ENCODE measurements at places on chromosomes 2 and 18.

DNA sequence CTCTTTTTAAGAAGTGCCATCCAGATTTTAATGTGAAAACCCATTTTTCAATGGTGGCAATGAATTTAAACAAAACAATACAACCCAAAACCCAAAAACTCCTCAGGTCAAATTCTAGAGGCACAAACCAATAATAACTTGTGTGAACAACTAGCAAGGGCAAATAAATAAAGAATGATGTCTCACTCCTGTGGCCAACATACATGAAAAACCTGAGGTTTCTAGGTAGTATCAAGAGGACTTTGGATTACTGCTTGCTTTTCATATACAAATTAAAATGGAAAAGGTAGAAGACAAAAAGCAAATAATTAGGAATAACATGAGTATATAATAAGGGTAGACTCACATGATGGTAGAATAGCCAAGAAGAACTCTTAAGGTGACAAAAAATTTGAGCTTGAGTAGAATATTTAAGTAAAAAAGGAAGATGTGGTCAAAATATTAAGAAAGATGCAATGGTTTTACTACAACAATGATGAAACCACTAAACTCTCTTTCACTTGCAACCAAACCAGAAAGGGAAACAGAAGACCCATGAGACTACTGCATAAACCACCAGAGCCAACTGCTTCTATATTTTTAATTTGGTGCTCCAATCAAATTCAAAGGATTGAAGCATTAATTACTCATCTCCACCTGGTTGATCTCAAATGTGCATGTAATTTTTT lies 53.5 kb downstream of the DARS1 start:
- DNase-seq = peak; percentile 46

- DNase-seq = peak; percentile 57
These were observed 1.0 kb upstream of the HDAC4 start for GRCh38 chr2:239401881-239402233.

GRCh38 chr18:50428531-50429206 lies 53.8 kb downstream of the SKA1 start:
- no peak for DNase-seq

GRCh38 chr2:218820746-218821369 lies 10.7 kb downstream of the PRKAG3 start:
- DNase-seq = no peak

GRCh38 chr2:174328961-174329715 lies 5.6 kb upstream of the SP9 start:
- no peak for DNase-seq

GRCh38 chr18:3405713-3406112 lies 44.3 kb upstream of the TGIF1 start:
- peak; percentile 36 for DNase-seq

GRCh38 chr2:230644356-230644935 lies 68.2 kb upstream of the CAB39 start:
- no peak for DNase-seq

DNA sequence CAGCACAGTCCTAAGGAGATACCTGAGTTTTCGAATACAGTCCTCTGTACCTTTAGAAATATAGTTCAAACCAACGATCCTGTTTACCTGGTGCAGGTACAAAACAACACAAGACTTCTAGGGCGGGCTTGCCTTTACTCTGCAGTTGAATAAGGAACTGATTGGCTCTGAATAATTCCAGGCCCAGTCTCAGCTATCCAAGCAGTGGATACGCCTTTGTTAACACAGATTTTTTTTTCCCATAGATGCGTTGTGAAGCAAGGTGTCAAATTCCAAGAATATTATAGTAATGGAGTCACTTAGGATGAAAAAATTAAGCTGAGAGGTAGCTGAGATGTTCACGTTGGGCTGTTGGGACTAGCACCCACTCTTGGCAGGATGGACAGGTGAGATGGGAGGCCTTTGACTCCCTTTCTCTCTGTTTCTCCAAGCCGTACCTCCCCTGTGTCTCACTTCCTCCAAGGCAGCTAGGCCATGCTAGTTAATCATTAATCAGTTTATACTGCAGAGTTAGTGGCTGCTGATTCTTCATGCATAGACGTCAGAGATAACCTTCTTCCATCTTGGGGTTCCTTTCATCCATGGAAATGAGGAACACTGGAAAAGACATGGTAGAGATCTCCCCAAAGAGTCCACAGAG lies 380.8 kb upstream of the ACVR2A start:
- no peak for DNase-seq

DNA sequence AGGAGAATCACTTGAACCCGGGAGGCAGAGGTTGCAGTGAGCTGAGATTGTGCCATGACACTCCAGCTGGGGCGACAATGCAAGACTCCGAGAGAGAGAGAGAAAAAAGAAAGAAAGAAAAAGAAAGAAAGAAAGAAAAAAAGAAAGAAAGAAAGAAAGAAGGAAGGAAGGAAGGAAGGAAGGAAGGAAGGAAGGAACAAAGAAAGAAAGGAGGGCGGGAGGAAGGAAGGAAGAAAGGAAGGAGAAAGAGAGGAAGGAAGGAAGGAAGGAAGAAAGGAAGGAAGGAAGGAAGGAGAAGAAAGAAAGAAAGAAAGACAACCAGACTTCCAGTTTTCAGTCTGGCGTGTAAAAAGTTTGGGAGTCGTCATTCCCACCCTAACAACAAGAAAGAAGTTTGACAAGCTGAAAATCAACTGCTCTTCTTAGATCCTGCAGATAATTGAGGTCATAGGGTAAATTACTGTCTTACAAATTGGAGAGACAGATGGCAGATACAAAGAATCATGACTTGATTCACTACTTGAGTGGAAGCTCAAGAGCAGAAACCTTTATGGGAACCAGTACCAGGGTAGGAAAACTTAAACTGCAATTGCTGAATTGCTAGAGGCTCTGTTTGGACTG lies 15.1 kb upstream of the CYP27C1 start:
- no peak for DNase-seq

DNA sequence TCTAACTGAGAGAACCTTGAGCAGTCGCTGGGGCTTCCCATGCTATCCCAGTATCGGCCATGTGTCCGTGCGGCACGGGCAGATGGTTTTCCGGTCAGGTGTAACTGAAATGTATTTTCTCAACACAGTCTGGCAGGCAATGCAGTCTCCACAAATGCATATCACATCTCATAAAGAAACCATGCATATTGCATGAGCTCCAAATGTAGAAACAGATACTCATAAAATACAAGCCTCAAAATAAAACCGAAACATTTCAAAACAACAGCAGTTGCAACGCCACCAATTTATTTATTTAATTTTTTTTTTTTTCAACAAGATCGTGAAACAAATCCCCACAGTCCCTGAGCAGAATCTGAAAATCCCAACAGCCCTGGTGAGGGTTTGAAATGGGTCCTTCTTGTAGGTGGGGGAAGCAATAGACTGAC lies 299.4 kb downstream of the LPIN1 start:
- DNase-seq = peak; percentile 44

DNA sequence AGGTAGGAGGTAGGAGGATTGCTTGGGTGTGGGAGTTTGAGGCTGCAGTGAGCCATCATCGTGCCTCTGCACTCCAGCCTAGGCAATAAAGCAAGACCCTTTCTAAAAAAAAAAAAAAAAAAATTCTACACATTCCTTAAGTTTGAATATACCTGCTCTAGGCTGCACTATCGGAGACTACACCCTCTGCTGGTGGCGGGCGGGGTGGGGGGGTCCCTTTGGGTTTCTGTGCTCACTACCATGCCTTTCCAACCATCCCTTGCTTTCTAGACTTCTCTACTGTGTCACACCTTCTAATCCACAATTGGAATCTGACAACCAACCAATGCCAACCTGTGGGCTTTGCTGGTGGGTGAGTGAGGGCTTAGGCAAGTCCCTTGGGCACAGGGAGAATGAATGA lies 34.7 kb upstream of the FAM136A start:
- DNase-seq = no peak

DNA sequence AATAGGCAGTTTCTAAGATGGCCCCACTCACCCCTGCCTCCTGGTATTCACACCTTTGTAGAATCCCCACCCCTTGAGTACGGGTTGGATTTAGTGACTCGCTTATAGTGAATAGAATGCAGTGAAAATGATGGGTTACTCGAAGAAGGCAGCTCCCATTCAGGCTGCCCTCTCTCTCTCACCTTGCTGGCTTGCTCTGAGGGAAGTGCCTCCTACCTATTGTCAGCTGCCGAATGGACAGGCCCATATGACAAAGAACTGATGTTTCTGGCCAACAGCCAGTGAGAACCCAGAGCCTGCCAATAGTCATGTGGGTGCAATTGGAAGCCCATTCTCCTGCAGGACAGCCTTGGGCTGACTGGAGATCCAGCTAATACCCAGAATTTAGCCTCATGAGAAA lies 22.1 kb upstream of the RNF103 start:
- DNase-seq = no peak

DNA sequence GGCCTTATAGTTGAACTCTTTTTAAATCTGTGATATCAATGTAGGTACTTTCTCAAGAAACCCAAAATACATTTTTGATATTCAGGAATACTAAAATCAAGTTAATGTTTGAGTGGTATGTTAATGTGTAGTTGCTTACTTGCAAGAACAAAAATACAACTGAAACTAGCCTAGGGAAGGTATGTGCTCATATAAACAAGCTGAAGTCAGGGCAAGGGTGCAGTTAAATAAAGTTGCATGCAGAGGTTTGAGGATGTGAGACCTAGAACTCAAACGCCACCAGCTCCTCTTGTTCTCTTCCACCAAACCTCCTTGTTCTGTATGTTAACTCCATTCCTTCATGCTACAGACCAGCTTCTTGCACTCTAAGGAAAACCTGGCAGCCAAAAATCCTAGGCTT lies 388.3 kb upstream of the SMIM21 start:
- no peak for DNase-seq

- peak; percentile 35 for DNase-seq
These were observed 16.9 kb downstream of the LCT start for GRCh38 chr2:135820003-135820618.

DNA sequence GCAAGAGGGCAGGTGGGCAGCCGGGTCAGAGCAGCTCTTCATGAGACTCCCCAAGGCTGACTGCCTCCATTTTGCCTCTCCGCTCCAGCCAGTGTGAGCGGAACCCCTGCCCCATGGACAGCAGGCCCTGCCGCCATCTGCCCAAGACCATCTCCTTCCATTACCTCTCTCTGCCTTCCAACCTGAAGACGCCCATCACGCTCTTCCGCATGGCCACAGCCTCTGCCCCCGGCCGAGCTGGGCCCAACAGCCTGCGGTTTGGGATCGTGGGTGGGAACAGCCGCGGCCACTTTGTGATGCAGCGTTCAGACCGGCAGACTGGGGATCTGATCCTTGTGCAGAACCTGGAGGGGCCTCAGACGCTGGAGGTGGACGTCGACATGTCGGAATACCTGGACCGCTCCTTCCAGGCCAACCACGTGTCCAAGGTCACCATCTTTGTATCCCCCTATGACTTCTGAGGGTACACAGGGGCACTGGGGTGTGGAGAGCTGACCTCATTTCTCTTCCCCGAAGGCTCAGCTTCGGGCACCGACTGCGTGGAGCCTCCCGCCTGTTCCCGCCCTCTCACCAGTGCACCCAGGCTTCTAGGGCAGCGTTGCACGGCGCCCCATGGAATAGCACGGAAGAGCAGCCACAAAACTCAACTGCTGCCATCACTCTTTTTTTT lies 49.0 kb downstream of the FBLN7 start:
- DNase-seq = no peak

DNA sequence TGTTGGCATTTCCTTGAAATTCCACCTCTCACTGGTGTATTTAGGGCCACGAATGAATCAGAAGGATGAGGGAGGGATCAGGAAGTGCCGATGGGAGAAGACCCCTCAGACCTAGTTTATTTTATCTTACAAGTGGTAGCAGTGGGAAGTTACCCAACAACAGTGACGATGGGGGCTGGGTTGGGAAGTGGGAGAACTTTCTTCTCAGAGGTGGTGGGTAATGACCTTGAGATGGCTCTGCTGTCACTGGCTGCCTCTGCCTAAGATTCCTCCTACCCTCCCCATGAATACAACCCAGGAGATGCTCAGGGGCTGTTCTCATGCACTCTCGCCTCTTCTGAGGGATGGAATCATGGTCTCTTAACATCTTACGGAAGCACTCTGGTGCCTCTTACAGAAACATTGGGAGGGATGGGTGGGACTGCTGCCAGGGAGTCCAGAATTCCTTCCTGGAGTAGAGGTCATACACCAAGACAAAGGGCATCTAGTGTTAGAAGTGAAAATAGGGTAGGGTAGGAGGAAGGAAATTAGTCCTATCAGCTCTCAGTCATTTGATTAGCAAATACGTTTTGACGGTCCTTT lies 58.5 kb upstream of the TXNDC2 start:
- peak; percentile 25 for DNase-seq

DNA sequence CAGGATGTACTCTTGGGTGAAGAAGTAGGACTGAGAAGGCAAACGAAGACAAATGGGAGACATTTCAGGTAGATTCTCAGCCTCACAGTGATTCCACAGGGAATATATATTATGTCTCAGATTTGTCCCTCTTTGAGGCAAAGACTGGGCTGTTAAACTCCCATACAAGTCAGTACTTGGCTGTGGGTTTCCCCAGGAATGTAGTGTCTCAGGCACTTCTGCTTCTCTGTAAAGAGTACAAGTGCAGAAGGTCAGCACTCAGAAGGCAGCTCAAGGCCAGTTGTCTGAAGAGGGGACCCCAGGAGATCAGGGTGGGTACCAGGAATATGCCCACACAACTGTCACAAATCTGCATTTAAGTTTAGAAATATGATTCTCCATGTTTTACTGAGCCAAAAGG lies 39.9 kb upstream of the COBLL1 start:
- no peak for DNase-seq

DNA sequence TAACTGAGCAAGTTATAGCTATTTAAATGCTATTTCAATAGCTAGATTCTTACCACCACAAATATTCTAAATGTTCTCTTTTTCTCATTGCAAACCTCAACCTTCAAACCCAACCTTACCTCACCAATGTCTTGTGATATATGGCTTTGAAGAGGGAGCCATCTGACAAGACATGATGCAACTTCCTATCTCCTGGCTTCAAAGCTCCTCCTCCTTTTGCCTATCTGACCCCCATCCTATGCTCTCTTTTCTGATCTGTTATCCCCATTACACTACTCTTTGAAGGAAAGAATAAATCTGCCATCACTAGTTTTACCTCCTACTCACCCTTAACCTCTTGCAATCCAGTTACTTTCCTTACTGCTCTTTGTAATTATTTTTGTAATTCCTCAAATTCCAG lies 235.6 kb upstream of the ZSWIM2 start:
- no peak for DNase-seq

DNA sequence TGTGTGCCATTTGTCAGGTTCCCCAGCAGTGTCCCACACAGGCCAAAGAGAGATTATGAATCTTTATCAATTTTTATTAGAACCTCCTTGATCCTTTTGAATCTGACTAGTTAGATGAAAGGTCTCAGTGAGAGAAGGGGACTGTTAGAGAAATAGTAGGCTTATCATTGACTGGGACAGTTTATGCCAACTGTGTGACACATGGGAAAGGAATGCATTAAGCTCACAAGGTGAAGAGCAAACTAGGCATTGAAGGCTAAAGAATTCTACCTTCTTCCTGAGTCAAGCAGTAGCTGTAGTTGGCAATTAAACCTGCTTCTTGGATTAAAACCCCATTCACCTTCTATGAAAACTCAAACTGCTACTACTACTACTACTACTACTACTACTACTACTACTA lies 389.6 kb upstream of the CDH19 start:
- no peak for DNase-seq
